T-helper 22 cell (primary cell): ENCODE measurements at places on chromosomes 7 and 10.

DNA sequence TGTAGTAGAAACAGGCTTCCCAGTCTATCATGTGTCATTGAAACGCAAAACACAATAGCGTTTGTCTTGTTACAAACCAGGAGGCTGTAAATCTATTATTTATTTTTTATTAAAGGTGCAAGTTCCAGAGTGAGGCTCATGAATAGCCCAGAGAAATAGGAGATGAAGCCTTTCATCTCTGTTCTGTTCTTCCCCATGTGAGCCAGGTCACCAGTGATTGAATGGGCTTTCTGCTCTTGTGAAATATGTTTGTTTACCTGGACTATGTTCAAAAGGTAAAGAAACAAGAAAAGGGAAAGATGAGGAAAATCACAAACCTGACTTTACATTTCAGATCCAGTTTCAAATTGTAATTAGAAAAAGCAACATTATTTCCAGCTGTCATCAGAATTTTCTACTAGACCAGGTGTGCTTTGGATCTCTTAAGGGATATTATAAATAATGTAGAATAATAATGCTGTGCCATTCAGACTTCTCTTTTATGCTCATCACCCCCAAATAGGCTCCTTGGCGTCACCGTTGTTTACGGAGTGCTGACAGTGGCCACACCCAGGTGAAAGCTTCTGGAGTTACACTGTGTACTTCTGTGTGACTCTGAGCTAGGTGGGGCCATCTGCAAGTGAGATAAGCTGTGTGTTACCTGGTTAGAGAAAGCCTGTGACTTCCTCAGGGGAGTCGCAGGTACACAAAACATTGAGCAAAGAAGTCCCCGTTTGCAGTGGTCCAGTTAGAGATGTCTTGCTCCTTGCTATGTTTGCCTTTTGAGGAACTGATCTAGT is 274.9 kb downstream of the SDK1 start:
- DNase-seq, result no peak

DNA sequence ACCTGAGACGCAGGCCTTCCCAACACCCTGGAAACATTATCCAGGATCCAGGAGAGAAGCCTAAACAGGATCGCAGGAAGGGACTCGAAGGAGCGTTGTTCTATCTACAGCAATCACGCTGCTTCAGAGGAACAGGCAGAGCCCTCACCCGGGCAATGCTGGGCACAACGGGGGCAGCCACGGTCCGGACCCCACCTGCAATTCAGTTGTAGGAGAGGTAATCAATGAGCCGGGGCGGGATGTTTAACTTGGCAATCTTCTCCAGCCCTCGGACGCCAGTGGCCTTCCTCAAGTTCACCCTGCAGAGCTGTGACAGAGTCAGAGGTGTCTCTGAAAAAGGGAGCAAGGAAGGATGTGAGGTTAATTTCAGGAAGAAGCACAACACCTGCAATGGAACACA is 25.9 kb downstream of the ASB13 start:
- no peak for DNase-seq

DNA sequence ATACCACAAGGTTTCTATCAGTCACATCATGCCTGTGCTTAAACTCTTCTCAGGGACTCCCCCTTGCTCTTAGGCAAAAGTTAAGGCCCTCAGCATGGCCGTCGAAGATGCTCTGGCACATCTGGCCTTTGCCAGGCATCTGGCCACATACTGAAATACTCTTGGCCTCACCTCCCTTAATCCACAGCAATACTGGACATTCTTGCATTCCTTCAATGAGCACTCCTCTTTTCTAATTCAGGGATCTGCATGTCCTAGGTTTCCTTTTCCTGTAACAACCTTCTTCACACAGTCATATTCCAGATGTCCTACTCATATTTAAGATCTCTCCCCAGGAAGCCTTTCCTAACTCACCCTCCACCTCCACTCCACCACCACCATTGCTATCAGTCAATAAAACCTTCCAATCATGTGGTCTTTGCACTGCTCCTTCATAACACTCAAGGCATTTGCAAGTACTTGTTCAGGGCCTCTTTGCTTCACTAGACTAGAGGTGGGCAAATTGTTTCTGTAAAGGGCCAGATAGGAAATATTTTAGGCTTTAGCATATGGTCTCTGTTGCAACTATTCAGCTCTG is 216.6 kb downstream of the KCNMA1 start:
- DNase-seq, result no peak

- no peak for DNase-seq
Measured at GRCh38 chr7:38660427-38661099, 29.4 kb upstream of the AMPH start.
